MG63 (cell line): ENCODE measurements at places on chromosomes 16 and 17.

- DNase-seq: peak; percentile 49
Measured at GRCh38 chr16:2468233-2468724, 2.8 kb upstream of the NTN3 start.

- no peak for DNase-seq
Measured at GRCh38 chr17:7253082-7253481, 1.1 kb downstream of the ELP5 start.

DNA sequence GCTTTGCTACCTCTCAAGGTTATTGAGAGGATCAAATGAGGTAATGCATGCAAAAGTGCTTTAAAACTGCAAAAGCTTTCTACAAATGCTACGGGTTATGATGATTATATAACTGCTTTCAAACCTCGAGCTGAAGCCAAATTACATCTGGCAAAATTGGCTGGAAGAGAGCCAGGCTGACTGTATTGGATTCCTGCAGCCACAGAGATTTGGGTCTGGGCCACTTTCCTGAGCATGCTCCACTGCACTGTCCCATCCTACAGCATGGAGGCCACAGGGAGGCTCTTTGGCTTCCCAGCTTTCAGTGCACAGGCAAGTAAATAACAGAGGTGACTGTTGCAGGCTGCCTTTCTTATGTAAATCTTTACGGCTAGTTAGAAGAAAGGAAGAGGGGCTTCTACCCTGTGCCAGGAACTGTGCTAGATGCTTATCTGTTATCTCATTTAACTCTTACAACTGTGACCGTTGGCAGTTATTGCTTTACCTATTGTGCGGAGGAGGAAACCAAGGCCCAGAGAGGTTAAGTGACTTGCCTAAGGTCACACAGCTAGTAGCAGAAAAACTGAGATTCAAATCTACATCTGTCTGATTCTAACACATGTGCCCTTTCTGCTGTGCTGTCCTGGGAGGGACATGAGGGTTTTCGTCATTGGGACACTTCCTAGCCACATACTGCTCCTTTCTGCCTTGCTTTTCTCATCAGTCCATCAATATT, 121.8 kb downstream of the SPACA3 start:
- DNase-seq: peak; percentile 40

- no peak for DNase-seq
Measured at GRCh38 chr17:10149573-10150399, 48.6 kb downstream of the GAS7 start.

- DNase-seq: no peak
Measured at GRCh38 chr17:4162775-4163466, 19.9 kb downstream of the CYB5D2 start.

DNA sequence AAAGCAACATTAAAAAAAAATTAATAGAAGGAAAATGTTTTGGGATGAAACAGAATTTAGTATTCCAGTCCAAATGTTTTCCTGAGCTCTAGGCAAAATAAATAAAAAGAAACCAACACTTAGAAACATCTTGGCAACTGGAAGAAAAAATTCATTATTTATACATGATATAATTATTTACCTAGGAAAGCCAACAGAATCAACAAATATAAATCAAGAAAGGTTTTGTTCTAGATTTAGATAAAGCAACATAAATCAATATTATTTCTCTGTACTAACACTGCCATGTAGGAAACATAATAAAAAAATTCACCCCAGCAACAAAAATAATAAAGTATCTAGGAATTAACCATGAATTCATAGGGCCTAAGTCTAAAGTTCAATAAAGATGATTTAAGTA, 167.4 kb downstream of the MYO1D start:
- no peak for DNase-seq

DNA sequence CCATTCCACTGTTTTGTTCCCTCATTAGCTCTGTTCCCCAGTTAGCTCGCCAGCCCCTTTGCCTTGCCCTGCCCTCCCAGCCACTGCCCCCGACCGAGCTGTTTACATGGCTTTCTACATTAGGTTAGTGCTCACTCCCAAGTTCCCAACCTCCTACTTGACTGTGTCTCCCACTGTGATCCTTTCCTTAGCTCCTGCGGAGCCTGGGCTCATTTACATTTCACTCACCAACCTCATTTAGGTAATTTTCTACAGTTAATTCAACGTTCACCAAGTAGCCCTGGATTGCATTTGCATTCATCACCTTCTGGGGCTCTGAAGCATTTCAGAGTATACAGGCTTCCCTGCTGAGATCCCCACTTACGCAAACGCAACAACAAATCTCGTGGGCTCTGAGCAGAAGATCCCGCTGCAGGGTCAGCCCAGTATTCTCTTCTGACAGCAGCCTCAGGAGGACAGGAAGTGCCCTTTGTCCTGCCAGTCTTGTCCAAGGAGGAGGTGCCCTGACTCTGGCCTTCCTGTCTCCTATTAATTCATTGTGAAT, 325.8 kb upstream of the CCL2 start:
- no peak for DNase-seq

DNA sequence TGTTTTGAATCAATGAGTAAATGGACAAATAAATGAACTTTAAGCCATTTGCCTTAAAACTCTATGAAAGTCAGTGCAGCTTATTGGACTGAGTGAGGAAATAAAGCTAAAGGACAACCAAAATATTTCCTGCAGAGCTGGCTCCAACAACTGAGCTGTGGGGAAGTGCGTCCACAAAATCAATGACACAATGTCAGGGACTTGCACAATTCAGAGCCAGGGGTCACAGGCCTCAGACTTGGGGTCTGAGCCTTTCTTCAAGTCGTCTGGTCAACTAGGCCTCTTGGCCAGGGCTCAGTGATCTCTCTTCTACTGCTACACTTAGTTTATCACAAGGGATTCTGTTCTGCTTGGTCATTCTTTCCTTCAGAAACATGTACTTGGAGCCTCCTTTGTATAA, 26.2 kb upstream of the RHBDL3 start:
- no peak for DNase-seq

GRCh38 chr17:38897671-38898290, 27.6 kb upstream of the LASP1NB start:
- DNase-seq: no peak

DNA sequence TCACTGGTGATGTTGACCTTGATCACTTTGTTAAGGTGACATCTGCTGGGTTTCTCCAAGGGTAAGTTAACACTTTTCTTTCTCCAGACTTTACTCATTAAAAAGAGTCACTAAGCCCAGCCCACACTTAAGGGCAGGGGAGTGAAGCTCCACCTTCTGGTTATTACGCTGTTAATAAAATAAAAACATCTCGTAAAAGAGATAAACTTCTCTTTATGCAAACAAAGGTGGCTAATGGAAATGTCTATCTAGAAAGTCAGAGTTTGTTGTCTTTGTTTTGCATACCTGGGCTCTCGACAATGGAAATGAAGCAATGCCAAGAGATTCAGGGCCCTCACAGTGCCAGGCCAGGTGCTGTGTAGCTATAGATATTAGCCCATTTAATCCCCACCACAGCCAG, 134.4 kb downstream of the ZFHX3 start:
- no peak for DNase-seq

DNA sequence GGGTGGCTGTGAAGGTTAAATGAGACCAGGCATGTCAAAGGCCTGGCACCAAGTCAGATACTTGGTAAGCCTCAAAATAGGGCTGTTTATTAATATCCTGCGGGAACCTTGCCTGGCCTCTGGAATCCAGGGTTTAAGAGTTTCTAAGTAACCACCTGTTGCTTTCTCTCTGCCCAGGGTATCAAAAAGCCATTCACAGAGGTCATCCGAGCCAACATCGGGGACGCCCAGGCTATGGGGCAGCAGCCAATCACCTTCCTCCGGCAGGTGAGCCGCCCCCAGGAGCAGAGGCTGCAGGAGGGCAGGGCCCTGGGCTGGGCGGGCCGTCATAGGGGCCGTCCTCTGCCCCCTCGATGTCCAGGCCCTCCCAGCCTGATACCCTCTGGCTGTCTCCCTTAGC, 13.3 kb downstream of the GPT2 start:
- DNase-seq: no peak

DNA sequence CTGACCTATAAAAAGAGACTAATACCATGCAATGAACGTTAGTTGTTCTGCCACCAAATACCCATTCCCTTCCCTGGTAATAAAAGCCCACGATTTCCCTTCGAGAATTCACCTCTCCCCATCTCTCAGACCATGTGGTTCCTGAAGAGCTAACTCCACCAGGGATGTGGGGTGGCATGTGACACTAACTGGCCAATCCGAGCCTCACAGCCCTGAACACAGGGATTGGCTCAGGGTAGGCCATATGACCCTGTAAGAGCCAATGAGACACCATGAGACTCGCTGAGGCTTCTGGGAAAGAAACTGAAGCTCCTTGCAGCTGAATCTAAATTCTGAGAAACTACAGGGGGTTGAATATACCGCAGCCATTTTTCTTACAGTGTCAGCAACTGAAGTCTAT, 21.1 kb downstream of the HELZ start:
- DNase-seq: no peak

DNA sequence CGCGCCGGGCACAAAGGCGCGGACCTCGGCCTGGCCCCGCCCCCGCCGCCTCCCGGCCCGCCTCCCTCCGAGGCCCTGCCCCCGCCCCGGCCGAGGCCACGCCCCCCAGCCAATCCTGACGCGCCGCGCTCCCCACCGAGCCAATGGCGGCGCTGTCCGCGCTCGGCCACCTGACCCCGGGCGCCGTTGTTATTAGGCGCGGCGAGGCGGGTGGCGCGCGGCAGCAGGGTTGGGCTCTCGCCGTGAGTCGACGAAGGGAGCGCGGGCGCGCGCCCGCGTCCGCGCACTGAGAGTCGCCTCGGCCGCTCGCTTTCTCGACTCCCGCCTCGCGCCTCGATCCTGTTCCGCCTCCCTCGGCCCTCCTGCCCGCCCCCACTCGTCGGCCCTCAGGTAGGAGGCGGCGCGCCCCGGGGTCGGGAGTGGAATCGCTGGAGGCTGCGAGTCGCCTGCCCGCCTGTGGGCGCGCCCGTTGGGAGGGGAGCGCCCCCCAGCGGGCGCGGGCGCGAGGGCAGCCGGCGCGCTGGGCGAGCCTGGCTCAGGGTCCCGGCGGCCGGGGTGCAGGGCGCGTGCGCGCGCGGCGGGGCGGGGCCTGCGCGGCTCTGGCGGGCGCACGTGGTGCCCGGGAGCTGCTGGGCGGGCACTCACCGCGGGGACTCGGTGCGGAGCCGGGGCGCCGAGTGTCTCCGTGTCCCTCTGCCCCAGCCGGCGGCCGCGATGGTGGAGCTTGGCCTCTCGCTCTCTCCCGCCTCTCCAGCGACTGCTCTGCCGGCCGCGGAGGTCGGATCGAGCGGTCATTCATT, 405 bp upstream of the CBLN1 start:
- peak; percentile 78 for DNase-seq

DNA sequence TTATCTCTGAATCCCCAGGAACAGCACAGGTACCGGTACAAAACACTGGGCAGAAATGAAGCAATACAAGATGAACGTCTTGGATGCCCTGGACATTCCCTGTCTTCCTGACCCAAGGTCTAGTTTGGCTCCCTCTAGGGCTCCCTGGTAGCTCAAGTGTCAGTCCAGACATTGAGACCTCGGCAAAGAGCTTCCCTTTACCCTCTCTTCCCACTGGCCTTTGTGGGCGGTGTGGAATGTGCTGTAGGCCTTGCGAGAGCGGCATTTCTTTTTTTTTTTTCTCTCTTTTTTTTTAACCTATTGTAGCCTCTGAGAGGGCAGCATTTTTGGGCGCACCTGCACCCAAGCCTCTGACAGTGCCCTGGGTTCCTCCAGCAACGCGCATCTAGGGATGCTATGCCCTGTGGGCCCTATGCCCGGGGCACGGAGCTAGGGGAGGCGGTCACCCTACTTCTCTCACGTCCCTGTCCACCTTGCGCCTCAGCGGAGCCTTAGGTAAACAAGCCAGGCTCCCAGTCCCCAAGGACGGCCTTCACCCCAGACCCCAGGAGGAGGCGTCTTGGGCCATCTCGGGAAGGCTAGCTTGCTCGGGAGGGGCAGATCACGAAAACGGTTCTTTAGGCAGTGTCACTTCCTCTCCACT, 1.2 kb upstream of the NFATC3 start:
- no peak for DNase-seq

- DNase-seq: no peak
Measured at GRCh38 chr16:56697456-56698155, 15.3 kb downstream of the MT1X start.

DNA sequence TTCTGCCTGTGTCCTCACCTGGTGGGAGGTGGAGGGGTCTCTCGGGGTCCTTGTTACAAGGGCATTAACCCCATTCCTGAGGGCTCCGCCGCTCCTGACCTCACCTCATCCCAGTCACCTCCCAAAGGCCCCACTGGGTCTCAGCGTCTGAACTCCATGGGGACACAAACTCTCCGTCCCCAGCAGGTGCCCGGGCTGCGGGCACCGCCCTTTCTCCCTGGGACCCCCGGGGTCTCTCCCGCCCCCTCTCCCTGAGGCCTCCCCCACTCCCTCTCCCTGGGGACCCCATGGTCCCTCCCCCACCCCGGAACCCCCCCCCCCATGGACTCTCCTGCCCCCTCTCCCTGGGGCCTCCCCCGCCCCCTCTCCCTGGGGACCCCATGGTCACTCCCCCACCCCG, 24.8 kb downstream of the CACNA1H start:
- no peak for DNase-seq

- no peak for DNase-seq
Measured at GRCh38 chr17:38455288-38455915, 27.1 kb downstream of the ARHGAP23 start.

DNA sequence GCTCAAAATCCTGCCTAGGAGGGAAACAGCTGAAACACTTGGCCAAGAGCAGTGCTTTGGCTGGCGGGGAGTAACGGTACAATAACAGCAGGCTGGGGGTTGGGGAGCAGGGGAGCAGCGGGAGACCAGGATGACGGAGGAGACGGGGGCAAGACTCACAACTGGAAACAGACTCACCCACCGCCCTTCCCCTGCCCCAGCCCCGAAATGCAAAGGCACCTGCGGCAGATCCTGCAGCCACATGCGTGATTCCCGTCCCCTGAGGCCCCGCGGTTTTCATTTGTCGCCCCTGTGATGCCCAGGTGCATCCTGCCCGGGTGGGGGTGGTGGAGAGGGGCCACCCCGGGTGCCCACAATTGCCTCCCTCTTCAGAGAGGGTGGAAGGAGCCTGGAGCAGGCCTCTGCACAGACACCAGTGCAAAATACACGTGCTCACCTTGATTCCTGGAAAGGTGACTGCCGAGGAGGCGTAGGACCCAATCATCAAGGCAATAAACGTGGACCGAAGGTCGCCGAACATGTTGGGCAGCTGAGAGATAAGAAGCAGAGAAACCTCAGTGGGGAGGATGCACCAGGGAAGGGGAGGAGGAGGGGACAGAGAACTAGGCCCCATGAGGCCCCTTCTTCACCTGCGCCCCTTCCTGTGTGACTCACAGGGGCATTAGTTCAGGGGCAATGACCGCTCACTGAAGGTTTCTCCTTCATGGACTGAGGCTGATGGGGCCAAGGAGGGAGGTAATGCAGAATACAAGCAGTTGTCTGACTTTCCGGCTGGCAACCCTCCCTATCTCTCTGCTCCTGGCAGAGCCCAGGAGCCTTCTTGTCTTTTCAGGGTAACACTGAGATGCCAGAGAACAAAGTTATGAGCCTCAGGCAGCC, 30.4 kb upstream of the PITPNA start:
- DNase-seq: no peak
